Pons (tissue), 1 donor: ENCODE measurements at places on chromosomes 6 and 20.

DNA sequence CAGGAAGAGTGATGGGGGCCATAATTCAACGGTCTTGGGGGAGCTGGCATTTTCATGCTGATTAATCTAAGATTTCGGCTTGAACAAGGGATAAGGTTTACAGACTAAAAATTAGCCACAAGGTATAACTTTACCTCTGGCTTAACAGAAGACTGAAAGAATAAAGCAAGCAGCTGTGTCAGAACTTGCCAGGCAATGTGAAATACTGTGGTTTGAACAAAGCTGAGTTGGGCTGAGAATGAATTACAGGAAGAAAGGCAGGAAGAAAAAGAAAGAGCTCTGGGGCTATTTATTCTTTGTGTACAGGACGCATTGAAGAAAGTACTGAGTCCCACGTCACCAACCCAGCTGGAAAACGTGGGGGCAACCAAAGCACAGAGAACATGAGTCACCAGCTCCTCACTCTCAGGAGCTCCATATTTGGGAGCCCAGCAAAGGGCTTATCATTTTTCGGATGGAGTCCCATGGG is 121.5 kb upstream of the NEDD9 start:
- DNase-seq, result no peak

DNA sequence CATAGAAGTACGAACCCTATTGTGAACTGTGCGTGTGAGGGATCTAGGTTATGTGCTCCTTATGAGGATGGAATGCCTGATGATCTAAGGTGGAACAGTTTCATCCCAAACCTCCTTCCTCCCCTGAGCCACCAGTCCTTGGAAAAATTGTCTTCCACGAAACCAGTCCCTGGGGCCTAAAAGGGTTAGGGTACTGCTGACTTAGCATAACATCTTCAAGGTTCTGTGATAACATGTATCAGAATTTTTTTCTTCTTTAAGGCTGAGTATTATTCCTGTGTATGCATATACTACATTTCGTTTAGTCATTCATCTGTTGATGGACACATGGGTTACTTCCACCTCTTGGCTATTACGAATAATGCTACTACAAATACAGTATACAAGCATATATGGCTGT is 80.2 kb downstream of the TSHZ2 start:
- no peak for DNase-seq

- DNase-seq, result no peak
Observed at GRCh38 chr6:162825597-162825996, 97.8 kb downstream of the PACRG start.

DNA sequence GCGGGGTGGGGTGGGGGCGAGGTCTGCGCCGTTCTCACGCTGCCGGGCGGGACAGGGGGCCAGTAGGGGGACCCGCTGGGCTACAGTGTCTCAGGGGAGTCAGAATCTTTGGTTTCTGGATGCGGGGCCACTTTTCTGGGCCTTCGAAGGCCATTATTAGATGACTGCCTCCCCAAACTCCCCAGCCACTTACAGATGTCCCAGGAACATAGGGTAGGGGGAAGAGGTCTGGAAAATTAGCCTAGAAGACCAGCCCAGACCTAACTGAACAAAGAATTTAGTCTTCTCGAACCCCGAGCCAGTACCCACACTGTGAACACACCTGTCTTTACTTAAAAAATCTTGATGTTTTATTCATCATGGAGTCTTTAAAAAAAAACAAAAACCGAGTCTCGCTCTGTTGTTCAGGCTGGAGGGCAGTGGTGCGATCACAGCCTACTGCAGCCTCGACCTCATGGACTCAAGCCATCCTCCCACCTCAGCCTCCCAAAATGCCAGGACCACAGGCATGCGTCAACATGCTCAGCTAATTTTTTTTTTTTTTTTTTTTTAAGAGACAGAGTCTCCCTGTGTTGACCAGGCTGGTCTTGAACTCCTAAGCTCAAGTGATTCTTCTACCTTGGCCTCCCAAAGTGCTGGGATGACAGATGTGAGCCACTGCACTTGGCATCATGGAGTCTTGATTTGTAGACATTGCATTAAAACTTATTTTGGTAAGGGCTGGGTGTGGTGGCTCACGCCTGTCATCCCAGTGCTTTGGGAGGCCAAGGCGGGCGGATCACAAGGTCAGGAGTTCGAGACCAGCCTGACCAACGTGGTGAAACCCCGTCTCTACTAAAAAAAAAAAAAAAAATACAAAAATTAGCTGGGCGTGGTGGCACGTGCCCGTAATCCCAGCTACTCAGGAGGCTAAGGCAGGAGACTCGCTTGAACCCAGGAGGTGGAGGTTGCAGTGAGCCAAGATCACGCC is 3.3 kb upstream of the SLC29A1 start:
- DNase-seq, result no peak

GRCh38 chr6:81696524-81696923 is 56.0 kb downstream of the TENT5A start:
- DNase-seq, result no peak

GRCh38 chr20:2280082-2280481 is 15.7 kb upstream of the TGM3 start:
- peak; percentile 54 for DNase-seq

- no peak for DNase-seq
Observed at GRCh38 chr20:6055161-6055783, 1.4 kb upstream of the LRRN4 start.

- no peak for DNase-seq
Observed at GRCh38 chr20:32456869-32457478, 98.8 kb downstream of the ASXL1 start.

DNA sequence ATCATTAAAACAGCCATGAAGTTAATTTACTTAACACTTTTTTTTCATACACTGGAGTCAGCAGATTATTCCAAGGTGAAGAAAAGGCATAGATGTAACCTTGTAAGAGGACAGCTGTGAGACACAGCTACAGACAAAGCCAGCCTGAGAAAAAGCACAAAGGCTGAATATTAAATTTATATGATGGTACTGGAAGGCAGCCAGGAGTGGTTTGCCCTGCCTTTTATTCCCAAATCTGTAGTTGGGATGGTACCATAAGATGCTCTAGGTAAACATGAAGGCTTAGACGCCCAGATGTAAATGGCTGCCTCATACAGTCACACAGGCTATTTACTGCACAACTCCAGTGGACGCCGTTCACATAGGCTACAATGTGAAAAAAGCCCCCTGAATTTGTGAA is 42.1 kb upstream of the LOC128125822 start:
- DNase-seq, result no peak

GRCh38 chr6:57263739-57264138 is 41.6 kb upstream of the RAB23 start:
- DNase-seq, result no peak

GRCh38 chr6:25537349-25538018 is 114.5 kb upstream of the SCGN start:
- no peak for DNase-seq

- no peak for DNase-seq
Observed at GRCh38 chr6:94645191-94645590, 932.1 kb upstream of the MANEA start.

DNA sequence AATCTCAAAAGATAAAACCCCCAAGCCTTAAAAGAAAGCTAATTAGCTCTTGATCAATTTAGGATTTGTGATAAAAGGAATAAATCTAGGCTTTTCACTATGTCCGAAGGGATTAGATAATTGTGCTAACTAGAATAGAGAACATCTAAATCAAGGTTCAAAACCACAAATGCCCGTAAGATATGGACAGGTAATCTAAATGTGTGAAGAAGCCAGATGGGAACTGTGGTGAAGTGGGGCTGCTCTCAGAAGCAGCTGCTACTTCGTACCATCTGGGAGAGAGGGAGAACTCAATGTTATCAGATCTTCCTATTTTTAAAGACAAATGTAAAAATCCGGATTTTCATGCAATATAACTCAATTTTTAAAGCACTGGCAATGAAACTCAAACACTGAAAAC is 44.2 kb downstream of the NCOA6 start:
- no peak for DNase-seq

GRCh38 chr6:136520517-136520916 is 29.7 kb downstream of the MAP7 start:
- no peak for DNase-seq

DNA sequence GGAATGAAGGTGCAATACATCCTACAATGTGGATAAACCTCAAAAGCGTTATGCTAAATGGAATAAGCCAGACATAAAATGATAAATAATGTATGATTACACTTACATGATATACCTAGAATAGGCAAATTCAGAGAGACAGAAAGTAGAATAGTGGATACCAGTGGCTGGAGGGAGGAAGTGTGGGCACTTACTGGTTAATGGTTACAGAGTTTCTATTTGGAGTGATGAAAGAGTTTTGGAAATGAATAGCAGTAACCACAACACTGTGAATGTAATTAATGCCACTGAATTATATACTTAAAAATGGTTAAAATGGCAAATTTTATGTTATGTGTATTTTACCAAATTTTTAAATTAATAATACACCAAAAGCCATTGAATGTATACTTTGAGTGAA is 71.4 kb upstream of the CST7 start:
- no peak for DNase-seq

DNA sequence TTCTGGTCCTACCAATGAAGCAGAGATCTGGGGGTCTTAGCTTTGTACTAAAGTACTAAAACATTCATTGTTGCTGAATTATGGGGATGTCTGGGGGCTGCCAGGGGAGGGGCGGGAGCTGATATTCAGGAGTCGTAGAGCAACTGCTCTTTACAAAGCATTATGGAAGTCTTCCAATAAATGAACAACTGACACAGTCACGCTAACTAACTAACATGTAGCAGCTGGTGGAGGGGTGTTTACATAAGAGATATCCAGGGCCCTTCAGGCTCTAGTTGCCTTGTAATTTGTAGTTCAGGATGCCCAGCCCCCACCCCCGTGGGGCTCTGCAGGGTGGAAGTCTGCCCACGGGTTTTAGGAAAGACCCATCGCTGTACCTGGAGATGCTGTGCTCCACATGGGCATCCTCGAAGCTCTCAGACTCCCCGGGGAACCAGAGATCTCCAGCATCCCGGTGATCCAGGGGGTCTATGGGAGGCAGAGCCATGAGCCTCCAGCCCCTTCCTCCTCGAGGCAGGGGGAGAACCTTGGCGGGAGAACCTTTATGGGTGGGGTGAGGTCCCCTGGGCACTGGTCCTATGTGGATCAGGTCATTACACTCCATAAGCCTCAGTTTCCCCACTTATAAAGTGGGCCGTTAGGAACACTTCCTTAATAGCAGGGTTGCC is 3.4 kb downstream of the TREM2 start:
- DNase-seq, result no peak

GRCh38 chr6:42526616-42527015 is 37.2 kb upstream of the UBR2 start:
- DNase-seq, result no peak

- no peak for DNase-seq
Observed at GRCh38 chr6:79724816-79725215, 93.7 kb downstream of the SH3BGRL2 start.

- DNase-seq, result no peak
Observed at GRCh38 chr6:141548966-141549365, 583.8 kb upstream of the GJE1 start.

DNA sequence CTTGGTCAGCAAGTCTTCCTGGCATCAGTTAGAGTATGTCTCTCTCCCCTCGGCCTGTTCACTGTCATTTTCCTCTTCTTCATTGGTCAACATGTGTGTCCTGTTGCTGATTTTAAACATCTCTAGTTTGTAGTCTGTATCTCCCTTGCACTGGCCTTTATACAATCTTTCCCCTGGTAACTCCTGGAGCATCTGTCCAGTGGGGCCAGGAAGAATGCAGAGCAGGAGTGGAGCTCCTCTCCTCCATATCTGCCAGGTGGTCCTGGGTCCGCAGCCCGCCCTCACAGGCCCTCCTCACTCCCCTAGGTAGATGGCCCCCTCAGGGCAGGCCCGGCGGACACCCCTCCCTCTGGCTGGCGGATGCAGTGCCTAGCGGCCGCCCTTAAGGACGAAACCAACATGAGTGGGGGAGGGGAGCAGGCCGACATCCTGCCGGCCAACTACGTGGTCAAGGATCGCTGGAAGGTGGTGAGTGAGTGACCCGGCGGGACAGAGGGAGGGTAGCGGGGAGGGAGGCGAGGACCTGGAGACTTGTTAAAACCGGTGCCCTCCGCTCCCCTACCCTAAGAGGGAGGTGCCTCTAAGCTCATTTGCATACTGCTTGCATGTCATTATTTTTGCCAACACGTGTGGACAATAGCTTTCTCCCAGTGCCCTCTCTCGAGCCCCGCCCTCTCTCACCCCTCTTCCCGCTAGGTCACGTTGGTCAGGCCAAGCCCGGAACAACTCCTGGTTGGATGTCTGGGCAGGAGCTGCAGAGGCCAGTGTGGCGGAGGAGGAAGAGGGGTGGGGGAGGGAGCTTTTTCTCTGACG is 3.2 kb downstream of the TTBK1 start:
- DNase-seq, result peak; percentile 85

GRCh38 chr20:62183426-62184142 is 756 bp downstream of the MTG2 start:
- DNase-seq, result no peak

DNA sequence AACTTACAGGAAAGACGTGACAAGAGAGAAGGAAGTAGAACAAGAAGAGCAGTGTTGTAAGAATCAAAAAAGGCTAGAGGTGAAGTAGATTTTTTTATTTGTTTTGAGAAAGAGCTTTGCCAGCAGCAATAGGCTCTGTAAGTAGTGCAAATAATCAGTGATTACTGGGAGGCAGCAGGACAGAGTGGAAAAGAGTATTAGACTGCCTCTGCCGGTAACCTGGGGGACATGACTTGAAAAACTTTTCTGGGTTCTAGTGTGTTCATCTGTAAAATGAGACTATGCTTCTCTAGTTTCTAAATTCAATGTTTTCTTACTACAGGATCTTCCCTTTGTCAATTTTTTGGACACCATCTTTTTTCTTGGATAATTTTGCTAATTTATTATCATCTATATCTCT is 5.8 kb upstream of the IRAK1BP1 start:
- no peak for DNase-seq

GRCh38 chr6:73636048-73636447 is 17.7 kb downstream of the SLC17A5 start:
- DNase-seq, result no peak

DNA sequence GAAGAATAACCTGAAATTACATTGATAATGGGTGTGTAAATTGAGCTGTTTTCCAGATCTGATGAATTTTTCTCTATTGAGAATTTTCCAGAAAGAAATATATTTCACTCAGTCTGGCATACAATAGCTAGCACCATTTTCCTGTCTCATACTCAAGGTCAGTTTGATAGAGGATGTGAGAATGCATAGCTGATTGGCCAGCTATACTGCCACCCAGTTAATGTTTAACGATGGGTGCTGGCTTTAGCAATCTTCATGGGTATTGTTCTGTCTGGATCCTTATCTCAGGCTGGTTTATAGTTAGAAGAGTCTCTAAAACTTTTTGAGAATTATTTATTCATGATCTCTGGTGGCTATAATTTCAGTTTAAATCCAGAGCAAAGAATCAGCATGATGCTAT is 147.4 kb downstream of the HDGFL1 start:
- DNase-seq, result no peak

DNA sequence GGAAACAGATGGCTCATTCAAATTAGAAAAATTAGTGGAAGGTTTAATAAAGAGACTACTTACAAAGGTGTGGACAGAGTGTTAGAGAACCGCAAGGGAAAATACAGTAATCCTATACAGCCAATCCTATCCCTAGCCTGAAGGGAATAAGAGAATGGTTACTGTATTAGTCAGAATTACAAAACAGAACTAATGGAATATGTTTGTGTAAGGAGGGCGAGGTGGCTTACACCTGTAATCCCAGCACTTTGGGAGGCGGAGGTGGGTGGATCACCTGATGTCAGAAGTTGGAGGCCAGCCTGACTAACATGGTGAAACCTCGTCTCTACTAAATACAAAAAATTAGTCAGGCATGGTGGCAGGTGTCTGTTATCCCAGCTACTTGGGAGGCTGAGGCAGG is 16.3 kb upstream of the TRPC4AP start:
- no peak for DNase-seq

GRCh38 chr6:165621940-165622339 is 41.1 kb downstream of the PDE10A start:
- no peak for DNase-seq
